ENCODE measurements at places on chromosomes 1 and 21.

GRCh38 chr1:60847391-60847790 is 235.0 kb upstream of the NFIA start:
- no peak for DNase-seq

DNA sequence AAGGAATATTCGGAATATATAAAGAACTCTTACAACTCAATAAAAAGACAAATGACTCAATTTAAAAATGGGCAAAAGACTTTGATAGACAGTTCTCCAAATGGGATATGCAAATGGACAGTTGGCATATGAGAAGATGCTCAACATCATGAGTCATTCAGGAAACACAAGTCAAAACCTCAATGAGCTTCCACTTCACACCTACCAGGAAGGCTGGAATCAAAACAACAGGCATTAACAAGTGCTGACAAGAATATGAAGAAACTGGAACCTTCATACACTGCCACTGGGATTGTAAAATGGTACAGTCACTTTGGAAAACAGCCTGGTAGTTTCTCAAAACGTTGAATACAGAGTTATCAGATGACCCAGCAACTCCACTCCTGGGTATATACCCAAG is 17.2 kb downstream of the PGBD5 start:
- no peak for DNase-seq

DNA sequence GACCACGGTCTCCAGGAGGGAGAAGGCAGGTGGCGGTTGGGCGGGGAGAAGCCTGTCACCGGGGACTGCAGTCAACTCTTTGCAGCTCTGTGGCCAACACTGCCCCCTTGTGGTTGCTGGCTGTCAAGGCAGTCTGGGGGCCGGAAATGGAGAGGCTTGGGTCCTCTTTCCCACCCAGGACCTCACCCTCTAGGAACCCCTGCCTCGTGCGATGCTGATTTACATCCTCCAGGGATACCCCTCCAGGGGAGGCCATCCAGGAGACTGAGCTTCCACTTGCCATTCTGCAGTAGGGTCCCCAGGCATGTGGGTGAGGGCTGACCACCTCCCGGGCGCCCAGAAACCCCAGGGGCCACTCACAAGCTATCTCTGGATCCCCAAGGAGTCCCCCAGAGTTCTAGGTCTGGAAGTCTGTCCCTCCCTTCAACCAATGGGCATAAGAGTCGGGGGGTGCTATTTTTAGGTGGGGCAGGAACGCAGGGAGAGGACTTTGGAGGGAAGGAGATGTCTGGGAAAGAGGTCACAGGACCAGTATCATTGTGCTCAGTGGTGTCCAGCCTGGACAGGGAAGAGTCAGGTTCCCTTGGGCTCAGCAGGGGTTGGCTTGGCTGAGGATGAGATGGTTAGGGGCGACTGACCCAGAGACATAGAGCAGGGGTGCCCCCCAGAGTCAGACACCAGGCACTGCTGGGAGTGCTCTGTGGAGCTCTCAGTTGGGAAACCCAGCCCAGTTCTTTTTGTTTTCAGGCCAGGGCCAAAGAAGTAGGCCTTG is 7.1 kb upstream of the GPR61 start:
- peak; percentile 82 for DNase-seq

GRCh38 chr1:169287280-169287679 is 80.3 kb downstream of the NME7 start:
- DNase-seq: no peak

GRCh38 chr1:10529765-10530164 is 55.0 kb downstream of the PEX14 start:
- no peak for DNase-seq

DNA sequence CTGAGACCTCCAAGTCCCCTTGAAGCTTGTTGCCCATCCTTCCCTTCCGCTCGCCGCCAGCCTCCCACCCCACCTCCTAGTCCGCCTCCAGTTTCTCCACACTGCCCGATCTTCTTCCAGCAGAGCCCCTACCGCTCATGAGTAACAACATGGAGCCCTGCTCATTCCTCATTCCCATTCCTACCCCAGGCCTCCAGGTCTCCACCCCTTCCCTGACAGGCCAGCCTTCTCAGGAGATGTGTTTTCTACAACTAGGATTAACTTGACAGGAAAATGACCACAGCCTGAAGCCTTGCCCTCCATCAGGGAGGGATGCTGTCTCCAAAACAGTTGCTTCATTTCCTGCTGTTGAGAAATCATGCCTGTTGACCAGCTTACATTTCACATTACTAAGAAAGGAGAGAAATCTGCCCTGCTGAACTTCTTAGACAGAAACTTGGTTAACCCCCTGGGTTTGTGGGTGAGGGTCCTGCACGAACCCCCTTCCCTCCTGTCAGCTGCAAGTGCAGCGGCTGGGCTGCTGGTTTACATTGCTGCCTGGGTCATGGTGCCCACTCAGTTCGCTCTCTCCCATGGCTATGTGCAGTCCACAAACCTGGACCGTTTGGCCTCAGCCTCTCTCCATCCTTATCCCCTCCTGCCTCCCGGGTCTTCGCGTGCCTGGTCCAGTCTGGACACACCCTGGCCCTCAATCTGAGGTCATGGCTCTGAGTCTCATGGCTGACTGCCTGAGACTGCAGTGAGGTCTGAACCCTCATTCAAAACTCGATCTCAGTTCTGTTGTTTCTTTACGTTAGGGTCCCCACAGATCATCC is 16.1 kb upstream of the CHI3L1 start:
- no peak for DNase-seq

- no peak for DNase-seq
Measured at GRCh38 chr1:179824265-179824664, 53.3 kb downstream of the TOR1AIP2 start.

- peak; percentile 63 for DNase-seq
Measured at GRCh38 chr21:34807881-34808568, 139.2 kb downstream of the CLIC6 start.

- DNase-seq: no peak
Measured at GRCh38 chr1:149845416-149845815, 54.0 kb upstream of the BOLA1 start.

DNA sequence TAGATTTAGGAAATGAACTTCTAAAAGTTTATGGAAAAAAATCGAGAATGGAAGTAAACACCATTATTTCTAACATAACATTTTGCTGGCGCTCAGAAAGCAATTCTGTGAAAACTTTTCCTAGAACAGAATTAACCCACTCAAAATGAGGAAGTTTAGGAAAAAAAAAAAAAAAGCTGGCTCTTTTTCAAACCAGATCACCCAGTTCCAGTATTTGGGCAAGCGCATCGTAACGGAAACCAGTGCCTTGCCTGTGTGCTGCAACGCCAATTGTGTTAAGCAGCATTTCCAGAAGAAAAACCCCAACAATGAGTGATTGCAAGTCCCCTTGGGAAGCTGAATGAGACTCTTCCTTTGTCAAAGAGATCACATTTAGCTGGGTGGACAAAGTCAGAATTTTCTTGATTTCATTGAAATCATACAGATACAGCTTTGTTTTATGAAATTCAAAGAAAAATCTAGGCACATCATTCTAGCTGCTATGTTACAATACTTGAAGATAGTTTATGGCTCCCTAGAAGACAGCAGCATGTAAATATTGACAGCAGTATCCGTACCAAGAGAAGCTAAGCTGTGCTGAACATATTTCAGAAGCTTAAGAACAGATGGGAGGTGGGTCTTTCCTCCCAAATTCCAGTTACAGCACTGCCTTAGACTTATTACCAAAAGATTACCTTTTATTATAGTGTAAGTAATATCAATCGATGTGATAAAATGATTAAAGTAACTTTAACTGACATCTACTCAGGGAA is 113.4 kb downstream of the ERG start:
- DNase-seq: no peak

DNA sequence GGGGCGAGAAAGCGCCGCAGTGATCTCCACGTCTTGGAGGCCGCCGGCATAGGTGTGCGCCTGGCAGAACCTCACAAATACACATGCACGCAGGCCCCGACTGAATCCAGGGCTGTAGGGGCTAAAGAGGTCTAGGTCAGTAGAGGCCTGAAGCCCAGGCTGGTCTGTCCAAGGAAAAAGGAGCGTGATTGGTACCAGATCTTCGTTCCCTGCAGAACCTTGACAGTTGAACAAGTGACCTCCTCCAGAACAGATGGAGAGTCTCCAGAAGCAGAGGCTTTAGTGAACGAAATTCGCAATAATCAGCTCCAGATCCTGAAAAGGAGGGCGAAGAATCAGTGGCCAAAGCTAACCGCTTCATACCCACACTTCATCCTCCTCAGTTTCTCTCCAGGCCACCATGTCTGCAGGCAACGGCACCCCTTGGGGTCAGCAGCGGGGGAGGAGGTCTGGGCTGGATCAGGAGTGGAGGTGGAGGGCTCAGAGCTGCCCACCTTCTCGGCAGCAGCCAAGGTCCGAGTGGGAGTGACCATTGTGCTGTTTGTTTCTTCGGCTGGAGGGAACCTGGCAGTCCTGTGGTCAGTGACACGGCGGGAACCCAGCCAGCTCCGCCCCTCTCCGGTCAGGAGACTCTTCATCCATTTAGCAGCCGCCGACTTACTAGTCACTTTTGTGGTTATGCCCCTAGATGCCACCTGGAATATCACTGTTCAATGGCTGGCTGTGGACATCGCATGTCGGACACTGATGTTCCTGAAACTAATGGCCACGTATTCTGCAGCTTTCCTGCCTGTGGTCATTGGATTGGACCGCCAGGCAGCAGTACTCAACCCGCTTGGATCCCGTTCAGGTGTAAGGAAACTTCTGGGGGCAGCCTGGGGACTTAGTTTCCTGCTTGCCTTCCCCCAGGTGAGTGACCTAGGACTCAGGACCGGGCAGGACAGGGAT is 749 bp upstream of the PEX11B start:
- peak; percentile 70 for DNase-seq

DNA sequence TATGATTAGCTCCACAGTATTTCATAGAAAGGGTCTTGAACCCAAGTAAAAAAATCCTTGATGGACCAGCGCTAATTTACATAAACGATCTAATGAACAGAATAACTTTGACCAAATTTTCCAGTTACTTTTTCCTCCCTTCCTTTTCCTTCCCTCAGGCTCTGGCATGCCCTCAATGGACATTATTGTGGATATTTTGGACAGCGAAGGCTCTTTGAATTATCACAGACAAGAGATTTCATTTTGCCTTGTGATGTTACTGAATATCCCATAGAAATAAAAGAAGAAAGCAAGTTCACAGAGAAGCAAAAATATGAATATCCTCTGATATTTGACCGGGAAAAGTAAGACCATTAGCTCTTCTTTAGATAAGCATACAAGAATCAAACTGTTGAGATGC is 60.3 kb upstream of the EXO1 start:
- DNase-seq: no peak

DNA sequence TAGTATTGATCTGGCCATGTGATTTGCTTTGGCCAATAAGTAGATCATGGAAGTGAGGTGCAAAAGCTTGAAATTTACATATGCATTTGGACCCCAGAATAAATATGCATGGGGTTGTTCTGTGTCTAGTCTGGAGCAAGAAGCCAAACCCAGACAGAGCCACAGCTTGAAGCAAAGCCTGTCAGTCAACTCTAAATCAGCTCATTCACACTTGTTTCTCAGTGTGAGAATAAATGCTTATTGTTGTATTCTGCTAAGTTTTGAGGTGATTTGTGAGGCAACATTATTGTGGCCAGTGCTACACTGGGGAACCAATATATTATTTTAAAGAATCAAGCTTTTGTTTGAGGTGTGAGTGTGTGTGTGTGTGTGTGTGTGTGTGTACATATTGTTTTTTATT is 12.2 kb upstream of the PGLYRP3 start:
- DNase-seq: no peak

GRCh38 chr1:170145061-170145460 is 698 bp upstream of the NTMT2 start:
- no peak for DNase-seq

GRCh38 chr21:43300496-43301408 is 126.2 kb downstream of the SIK1 start:
- no peak for DNase-seq

DNA sequence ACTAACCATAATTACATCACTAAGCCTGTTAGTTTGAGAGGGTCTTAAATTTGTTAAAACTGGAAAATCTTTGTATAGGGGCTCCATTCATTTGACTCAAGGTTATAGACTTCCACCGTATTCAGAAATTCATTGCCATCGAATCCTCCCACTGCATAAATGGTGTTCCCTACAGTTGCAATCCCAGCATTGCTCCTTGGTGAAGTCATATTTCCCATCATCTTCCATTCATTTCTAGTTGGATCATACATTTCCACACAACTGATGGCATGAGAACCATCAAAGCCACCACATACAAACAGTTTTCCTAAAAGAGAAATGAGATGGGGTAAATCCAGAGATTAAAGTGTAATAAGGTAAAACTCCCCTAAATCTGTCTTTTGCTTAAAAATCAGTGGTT is 19.1 kb downstream of the IVNS1ABP start:
- no peak for DNase-seq

- peak; percentile 58 for DNase-seq
Measured at GRCh38 chr1:223233410-223234169, 90.5 kb upstream of the TLR5 start.

GRCh38 chr1:24507405-24507804 is 4.8 kb downstream of the RCAN3 start:
- DNase-seq: no peak

GRCh38 chr1:15433471-15433870 is 4.8 kb upstream of the CTRC start:
- no peak for DNase-seq

- DNase-seq: no peak
Measured at GRCh38 chr21:33028773-33029384, 3.1 kb downstream of the OLIG2 start.

DNA sequence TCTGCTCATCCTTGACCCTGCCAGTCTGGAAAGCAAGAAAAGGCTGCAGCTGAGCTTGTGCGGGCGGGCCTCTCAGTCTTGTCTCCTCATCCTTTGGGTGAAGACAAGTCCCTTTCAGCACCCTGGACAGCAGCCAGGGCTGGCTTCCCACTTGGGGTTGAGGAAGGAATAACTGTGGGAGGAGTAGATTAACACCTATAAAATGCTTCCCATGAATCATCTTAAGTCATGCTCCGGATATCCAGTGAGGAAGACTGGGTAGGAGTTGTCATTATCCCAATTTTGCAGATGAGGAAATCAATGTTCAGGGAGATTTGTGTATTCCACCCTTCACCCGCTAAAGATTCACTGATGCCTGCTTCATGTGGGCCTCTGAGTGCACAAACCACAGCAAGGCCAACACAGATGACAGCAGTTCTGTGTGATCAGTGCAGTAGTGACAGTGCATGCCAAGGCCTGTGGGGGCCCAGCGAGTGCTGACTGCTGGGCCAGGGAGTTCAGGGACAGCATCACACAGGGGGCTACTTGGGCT is 20.1 kb upstream of the COL16A1 start:
- DNase-seq: peak; percentile 73

- no peak for DNase-seq
Measured at GRCh38 chr1:53110370-53111072, 31.9 kb downstream of the SLC1A7 start.

DNA sequence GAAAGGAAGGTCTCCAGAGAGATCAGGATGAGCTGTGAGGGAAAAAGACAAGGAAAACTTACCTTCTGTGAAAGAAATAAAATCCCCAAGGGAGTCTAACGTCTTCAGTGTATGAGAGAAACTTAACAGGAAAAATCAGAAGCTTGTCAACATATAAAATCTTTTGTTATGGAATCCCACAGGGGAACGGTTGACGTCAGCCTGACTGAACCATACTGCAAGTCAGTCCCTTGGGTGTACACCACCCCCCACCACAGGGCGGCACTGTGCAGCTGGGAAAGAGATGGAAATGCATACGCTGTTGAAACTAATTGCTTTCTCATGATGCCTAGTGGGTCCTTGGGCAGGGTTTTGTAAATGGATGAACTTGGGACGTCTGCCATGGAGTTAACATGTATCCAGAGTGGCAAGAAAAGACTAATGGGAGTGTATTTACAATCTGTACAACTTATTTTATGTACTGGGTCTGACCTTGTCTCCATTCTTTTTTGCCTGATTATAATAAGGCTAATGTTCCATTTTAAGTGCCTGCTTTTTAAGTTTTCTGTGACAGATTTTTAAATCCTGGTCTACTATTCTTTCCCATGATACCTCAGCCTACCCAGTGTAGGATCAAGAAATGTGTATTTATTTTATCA is 22.7 kb downstream of the UTP25 start:
- DNase-seq: peak; percentile 82

Data from Calu3 (cell line).